ENCODE measurements at places on chromosomes 3 and 15.
A peak's percentile ranks its signal among the peaks of the same experiment; 100 is the strongest.

GRCh38 chr15:33547876-33548275 lies 237.1 kb downstream of the RYR3 start:
- DNase-seq = peak; percentile 10

GRCh38 chr3:51955893-51956770 lies 951 bp downstream of the GPR62 start:
- DNase-seq = peak; percentile 55

- DNase-seq = no peak
These were observed 124.2 kb downstream of the FAM174B start for GRCh38 chr15:92531406-92531805.

DNA sequence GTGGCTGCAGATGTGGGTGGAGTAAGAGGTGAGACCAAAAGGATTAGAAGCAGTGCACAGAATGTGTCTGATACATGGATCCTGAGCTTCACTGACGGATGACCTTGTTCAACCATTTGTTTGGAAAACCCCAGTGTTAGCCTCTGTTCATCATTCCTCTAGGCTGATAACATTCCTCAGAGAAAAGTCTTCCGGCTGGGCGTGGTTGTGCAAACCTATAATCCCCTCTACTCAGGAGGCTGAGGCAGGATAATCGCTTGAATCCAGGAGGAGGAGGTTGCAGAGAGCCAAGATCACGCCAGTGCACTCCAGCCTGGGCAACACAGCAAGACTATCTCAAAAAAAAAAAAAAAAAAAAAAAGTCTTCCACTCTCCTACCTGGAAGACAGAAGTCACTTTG lies 23.1 kb upstream of the CHD2 start:
- no peak for DNase-seq

GRCh38 chr3:94065122-94065521 lies 2.3 kb downstream of the NSUN3 start:
- DNase-seq = no peak

GRCh38 chr3:45814322-45814721 lies 18.0 kb upstream of the SLC6A20 start:
- no peak for DNase-seq

GRCh38 chr15:92277776-92278175 lies 115.9 kb upstream of the ST8SIA2 start:
- DNase-seq = peak; percentile 1

DNA sequence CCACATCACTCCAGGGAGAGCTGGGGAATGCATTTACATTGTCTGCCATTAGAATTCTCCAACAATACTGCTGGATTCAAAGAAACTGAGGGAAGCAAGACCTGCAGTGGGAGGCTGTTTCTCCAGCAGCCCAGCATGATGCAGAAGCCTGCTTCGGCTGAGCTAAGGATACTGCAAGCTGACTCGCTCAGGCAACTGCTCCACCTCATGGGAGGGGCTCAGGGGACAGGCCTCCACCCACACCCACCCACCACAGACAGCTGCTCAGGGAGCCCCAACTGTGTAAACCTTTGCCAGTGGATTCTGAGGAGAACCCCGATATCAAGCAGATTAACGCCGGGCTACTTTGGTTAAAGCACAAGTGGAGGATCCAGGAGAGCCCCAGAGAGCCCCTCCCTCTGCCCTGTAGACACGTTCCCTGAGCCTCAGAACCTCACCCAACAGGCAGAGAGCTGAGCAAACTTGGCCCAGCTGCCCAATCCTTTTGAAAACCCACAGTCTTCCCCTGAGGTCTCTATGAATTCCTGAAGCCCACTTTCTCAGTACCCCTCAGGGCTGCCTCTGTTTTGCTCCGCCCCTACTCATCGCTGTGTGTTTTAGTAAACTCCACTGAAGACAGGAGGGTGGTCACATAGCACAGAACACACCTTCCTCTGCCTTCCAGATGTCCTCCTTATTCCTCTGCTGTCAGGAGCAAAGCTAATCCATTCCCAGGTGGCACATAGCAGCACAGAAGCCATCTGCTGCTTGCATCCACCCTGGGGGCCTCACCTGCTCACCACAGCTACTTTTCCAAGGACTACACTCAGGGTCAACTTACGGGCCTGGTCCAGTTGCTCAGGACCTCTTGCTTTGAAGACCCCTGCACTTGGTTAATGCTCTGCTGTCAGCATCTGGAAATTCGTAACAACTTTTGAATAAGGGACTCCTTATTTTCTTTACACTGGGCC lies 269.0 kb downstream of the ABHD5 start:
- DNase-seq = no peak

GRCh38 chr3:113952921-113953320 lies 5.1 kb downstream of the ZDHHC23 start:
- DNase-seq = no peak

GRCh38 chr3:172003146-172003545 lies 36.2 kb upstream of the FNDC3B start:
- DNase-seq = no peak

DNA sequence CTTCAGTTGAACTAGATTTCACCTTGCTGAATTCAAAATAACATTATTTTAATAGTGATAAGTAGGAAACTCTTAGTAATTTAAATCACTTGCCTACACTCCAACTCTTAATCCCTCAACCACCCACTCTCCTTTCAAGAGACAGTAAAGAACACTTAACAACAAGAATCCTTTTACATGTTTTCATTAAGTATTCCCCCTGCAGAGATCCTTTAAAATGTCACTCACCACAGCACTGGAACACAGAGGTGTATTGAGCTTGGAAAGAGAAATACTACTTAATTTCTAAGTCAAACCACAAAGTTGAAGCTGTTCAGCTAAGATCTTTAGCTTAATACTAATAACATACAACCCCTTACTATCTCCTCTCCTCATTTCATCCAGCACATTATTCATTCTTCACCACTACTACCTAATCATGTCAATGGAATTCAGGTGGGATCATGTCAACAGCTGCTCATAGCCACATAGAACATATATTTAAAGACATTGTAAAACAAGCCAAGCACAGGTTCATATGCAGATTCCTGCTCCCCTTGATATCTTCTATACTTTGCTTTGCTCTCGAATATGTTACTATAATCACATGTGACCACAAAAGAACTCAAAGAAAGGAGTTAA lies 40.5 kb downstream of the IMPG2 start:
- DNase-seq = no peak

DNA sequence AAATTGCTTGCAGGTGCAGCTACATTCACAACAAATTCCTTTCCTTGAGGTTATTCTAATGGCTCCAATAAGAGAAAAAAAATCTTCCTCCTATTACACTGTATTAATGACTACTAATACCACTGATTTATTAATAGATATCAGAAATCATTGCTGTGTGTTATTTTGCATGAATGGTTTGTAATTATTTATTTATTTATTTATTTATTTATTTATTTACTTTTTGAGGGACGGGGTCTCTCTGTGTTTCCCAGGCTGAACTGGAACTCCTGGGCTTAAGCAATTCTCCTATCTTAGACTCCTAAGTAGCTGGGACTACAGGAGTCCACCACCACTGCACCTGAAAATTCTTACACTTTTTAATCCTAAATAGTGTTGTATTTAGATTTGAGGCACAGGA lies 390.4 kb downstream of the SI start:
- DNase-seq = no peak

- DNase-seq = no peak
These were observed 390.6 kb upstream of the CFAP20DC start for GRCh38 chr3:59440285-59441028.

- no peak for DNase-seq
These were observed 19.3 kb upstream of the STRIT1 start for GRCh38 chr3:155312781-155313180.

DNA sequence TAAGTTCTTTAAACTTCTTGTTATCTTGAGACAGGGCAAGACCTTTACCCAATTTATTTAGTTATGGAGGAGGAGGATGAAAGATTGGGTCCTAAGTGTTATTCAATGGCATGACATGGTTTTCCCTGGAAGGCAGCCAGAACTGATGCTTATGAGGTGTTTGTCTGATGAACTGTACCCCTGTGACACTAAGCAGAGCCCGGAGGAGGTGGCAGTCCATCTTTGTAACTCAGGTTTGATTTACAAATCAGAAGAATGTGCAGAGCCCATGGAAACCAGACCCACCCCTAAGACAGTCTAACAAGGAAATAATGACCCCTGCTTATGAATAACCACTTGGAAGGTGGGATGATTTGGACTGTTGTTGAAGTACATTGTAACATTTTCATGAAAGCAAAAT lies 878.6 kb upstream of the NR2F2 start:
- DNase-seq = no peak

GRCh38 chr3:128482666-128483656 lies 10.0 kb downstream of the GATA2 start:
- DNase-seq = no peak

DNA sequence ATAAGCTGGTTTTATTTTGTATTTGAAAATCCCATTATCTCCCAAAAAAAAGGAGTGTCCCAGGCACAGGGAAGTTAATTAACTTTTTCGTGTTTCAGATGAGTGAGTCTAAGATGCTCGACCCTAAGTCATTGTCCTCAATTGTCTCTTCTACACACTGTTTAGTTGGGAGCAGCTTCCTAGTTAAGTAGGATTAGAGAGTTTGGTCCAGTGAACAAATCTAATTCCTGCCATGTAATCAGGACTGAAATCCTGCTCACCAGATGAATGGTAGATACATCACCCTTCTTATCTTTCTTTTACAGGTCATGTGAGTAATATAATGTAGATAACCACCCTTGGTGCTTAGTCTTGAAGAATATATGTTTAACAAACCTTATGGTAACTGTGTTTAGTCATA lies 228.9 kb upstream of the MANF start:
- DNase-seq = no peak

GRCh38 chr3:39170461-39170860 lies 17.1 kb upstream of the CSRNP1 start:
- no peak for DNase-seq

DNA sequence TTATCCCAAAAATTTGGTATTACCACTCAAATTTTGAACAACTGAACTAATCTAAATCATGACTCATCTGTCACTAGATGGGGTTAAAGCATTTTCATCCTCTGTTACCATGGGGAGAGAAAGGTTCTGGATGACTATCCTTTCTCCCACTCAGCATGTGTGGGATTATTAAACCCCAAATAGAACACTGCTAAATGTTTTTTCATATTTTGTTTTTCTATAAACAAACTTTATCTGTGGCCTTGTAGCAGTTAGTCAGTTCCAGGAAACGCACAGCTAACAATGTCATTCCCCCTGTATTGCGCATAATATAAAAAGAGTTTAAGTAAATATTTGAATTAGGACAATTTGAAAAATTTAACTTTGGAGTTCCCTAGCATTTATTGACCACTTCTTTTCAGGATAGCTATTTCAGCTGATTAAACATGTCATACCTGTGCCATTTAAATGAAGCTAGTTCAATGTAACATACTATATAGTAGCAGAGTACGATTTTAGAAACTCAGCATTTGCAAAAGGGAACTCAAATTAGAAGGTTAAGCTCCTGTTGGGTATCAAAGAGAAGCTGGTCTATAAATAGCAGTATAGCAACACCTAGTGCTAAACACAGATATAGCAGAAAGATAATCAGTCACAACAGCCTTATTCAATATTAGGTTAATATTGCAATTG lies 9.2 kb upstream of the TMEM212 start:
- DNase-seq = no peak

- no peak for DNase-seq
These were observed 763 bp downstream of the KBTBD8 start for GRCh38 chr3:66998904-66999235.

- DNase-seq = no peak
These were observed 37.4 kb upstream of the LDHAL6B start for GRCh38 chr15:59169251-59169708.

- no peak for DNase-seq
These were observed 75.7 kb upstream of the GBE1 start for GRCh38 chr3:81837071-81837593.

GRCh38 chr3:134086616-134087015 lies 56.9 kb upstream of the SLCO2A1 start:
- DNase-seq = no peak

DNA sequence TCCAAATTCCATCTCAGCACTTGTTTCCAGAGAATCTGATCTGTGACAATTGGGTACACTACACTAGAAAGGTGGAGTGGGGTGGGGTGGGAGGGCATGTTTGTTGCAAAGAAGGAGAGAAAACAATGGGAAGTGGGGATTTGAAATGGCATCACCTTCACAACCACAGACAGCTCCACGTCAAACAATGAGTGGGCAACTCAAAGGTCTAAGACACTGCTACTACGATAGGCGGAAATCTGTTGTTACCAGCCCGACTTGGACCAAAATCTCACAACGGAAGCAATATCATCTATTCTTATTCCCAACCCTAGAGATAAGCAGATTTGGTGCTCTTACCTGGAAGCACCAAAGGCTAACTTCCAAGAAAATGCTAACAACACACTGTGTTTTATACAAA lies 3.3 kb downstream of the CYP19A1 start:
- no peak for DNase-seq

- DNase-seq = peak; percentile 42
These were observed 585 bp downstream of the CSK start for GRCh38 chr15:74782259-74783071.

DNA sequence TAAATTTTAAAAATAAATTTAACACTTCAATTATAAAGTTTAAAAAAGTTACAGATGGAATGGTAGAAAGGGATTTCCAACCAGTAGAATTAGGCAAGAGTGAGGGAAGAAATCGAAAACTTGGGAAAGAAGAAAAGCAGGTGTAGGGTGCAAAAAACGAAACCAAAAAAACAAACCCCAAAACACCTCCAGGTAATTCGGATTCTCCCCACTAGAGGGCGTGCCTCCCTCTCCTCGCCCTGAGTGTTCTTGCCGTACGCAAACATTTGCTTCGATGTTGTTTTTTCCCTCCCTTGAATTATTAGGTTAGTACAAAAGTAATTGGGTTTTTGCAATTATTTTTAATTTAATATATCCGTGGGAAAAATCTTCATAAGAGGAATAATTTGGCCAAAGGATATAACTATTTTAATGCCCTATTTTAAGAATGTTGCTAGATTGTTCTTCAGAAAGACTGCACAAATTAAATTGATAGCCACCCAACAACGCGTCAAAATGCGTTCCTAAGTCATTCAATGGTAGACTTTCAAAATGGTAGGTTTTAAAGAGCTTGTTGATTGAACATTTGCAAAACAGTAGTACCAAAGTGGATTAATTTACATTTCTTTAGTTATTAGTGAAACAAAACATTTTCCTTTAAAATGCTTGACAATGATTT lies 63.7 kb downstream of the SLC30A4 start:
- DNase-seq = peak; percentile 89

- no peak for DNase-seq
These were observed 36.4 kb upstream of the ESYT3 start for GRCh38 chr3:138397983-138398382.

GRCh38 chr3:14775563-14775962 lies 43.2 kb upstream of the FGD5 start:
- DNase-seq = no peak

GRCh38 chr3:9151240-9151639 lies 98.2 kb downstream of the SRGAP3 start:
- DNase-seq = no peak

- DNase-seq = no peak
These were observed 129.7 kb upstream of the TUSC7 start for GRCh38 chr3:116579840-116580239.

- peak; percentile 13 for DNase-seq
These were observed 11.4 kb downstream of the C15orf40 start for GRCh38 chr15:82999905-83000671.

All from activated CD4-positive, alpha-beta T cell treated with anti-CD3 and anti-CD28 coated beads, Interleukin-2, amount 50 U/mL, for 48 hours (primary cell).